M059J (cell line): ENCODE measurements at places on chromosomes 5 and 9. TPM values are rescaled to one million over a fixed set of nuclear protein-coding genes. Genes with fewer than 3 reads are reported as not detected.

IL7R gene
- 20.4 and 30.7 TPM in 2 replicates for total RNA-seq

SHOC1 gene
- 0.02 and 0.10 TPM in 2 replicates for total RNA-seq

PPP2CA gene
- total RNA-seq: 233 and 257 TPM in 2 replicates

TSSK1B gene
- not detected in 2 replicates for total RNA-seq

RASGRF2 gene
- 1.8 and 2.3 TPM in 2 replicates for total RNA-seq

PCDHB7 gene
- total RNA-seq: 1.7 and 2.1 TPM in 2 replicates

GLDC gene
- 0.39 and 1.1 TPM in 2 replicates for total RNA-seq
